ENCODE measurements at places on chromosomes 7 and 10. TPM values are rescaled to one million over a fixed set of nuclear protein-coding genes. Genes with fewer than 3 reads are reported as not detected.

The MYL10 gene
- polyA plus RNA-seq: not detected

The CACNB2 gene
- 3.4 TPM for polyA plus RNA-seq

The NRG3 gene
- 0.18 TPM for polyA plus RNA-seq

The SRRT gene
- polyA plus RNA-seq: 74.9 TPM

The NPC1L1 gene
- 0.51 TPM for polyA plus RNA-seq

The MPP7 gene
- polyA plus RNA-seq: 6.7 TPM

The BTBD16 gene
- 0.04 TPM for polyA plus RNA-seq

The MYH16 gene
- polyA plus RNA-seq: not detected

The CALML3 gene
- polyA plus RNA-seq: 0.06 TPM

The FRMPD2 gene
- polyA plus RNA-seq: not detected

The TRIM50 gene
- 4.1 TPM for polyA plus RNA-seq

The CCZ1 gene
- 58.3 TPM for polyA plus RNA-seq

The CLDN3 gene
- polyA plus RNA-seq: 0.22 TPM

The MRPL43 gene
- 76.5 TPM for polyA plus RNA-seq

The SPDYE16 gene
- polyA plus RNA-seq: 0.05 TPM

The TMEM196 gene
- polyA plus RNA-seq: 0.29 TPM

The PTCD1 gene
- polyA plus RNA-seq: 4.5 TPM

The SYT15 gene
- polyA plus RNA-seq: 1.7 TPM

The CLRN3 gene
- not detected for polyA plus RNA-seq

The PIP gene
- polyA plus RNA-seq: not detected

The C10orf105 gene
- polyA plus RNA-seq: 0.03 TPM

The NSUN5 gene
- polyA plus RNA-seq: 23.0 TPM

The PDGFA gene
- polyA plus RNA-seq: 40.2 TPM

The PRKAR2B gene
- 38.9 TPM for polyA plus RNA-seq

The TUBAL3 gene
- 0.04 TPM for polyA plus RNA-seq

The NFE2L3 gene
- polyA plus RNA-seq: 1.3 TPM

The AASS gene
- 13.0 TPM for polyA plus RNA-seq

The TUBB8 gene
- 0.17 TPM for polyA plus RNA-seq

The TLX1 gene
- 0.02 TPM for polyA plus RNA-seq

The EBLN1 gene
- polyA plus RNA-seq: not detected

The ANKRD1 gene
- polyA plus RNA-seq: 2.5 TPM

The MYO3A gene
- polyA plus RNA-seq: 0.53 TPM

The CAV2 gene
- polyA plus RNA-seq: 57.5 TPM

The DNAJC2 gene
- 18.7 TPM for polyA plus RNA-seq

The FAM170B gene
- polyA plus RNA-seq: not detected

The MEPCE gene
- polyA plus RNA-seq: 20.5 TPM

The CC2D2B gene
- 1.5 TPM for polyA plus RNA-seq

The AMPH gene
- 1.2 TPM for polyA plus RNA-seq

The PHTF2 gene
- polyA plus RNA-seq: 4.2 TPM

The IKZF1 gene
- polyA plus RNA-seq: 3.9 TPM

The SEMA3D gene
- 0.18 TPM for polyA plus RNA-seq

The HOXA10 gene
- 18.3 TPM for polyA plus RNA-seq

Measured in adipose tissue (tissue), 3 donors.